WTC11 (cell line): ENCODE measurements at places on chromosomes 12 and 14.

GRCh38 chr12:115096588-115097397 is 412.8 kb upstream of the TBX3 start:
- DNase-seq: no peak

GRCh38 chr14:105123064-105123665 is 45.4 kb downstream of the JAG2 start:
- no peak for DNase-seq

GRCh38 chr14:25048170-25049016 is 1.6 kb downstream of the STXBP6 start:
- no peak for DNase-seq

GRCh38 chr12:128365651-128366231 is 98.8 kb downstream of the TMEM132C start:
- DNase-seq: no peak

GRCh38 chr12:124241776-124242528 is 52.9 kb upstream of the RFLNA start:
- DNase-seq: no peak

GRCh38 chr14:54025661-54026060 is 69.0 kb upstream of the BMP4 start:
- peak; percentile 12 for DNase-seq

DNA sequence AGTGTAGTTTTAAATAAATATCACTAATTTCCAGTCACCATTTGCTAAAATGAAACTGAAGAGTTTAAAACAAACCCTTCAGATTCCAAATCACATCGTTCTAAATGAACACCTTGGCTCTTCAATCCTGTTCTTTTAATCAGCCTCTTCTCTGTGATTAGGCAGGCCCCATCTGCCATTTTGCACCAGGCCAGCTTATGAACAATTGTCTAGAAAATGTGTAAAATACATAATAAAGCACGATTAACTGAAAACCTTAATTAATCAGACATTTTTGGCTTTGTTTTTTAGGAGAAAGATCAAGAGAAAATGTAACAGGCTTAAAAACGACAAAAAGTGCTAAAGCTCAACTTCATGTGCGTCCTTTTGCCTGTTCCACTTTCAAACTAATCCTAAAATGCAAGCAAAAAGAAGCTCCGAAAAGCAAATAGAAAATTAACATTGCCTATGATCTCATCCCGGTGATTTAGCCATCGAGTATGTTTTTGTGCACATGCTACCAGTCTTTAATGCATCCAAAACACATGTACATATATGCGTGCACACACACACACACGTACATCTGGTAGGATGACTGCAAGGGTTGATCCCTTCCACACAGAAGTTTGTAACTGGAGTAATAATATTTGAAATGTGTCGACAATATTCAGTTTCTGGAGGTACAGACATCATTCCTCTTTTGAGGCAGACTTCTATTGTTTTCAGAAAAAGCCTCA is 288.6 kb downstream of the FOXN3 start:
- no peak for DNase-seq

DNA sequence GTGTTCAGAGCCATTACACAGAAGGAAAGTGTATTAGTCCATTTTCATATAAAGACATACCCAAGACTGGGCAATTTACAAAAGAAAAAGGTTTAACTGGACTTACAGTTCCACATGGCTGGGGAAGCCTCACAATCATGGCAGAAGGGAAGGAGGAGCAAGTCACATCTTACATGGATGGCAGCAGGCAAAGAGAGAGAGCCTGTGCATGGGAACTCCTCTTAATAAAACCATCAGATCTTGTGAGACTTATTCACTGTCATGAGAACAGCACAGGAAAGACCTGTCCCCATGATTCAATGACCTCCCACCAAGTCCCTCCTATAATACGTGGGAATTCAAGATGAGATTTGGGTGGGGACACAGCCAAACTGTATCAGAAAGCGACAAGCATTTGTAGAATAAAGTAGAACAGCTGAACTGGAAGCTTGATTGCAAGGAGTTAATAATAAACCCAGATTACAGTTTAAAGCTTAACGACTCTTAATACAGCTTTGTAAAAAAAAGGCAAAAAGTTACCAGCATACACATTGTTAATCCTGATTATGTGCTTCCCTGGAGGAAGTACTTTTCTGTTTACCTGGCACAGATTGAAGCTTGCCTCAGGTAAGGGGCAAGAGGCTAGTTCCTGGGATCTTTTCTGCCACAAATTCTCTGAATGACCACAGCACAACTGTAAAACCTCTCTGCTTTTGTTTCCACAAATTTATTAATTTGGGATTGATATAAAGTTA is 18.1 kb upstream of the STON2 start:
- no peak for DNase-seq

DNA sequence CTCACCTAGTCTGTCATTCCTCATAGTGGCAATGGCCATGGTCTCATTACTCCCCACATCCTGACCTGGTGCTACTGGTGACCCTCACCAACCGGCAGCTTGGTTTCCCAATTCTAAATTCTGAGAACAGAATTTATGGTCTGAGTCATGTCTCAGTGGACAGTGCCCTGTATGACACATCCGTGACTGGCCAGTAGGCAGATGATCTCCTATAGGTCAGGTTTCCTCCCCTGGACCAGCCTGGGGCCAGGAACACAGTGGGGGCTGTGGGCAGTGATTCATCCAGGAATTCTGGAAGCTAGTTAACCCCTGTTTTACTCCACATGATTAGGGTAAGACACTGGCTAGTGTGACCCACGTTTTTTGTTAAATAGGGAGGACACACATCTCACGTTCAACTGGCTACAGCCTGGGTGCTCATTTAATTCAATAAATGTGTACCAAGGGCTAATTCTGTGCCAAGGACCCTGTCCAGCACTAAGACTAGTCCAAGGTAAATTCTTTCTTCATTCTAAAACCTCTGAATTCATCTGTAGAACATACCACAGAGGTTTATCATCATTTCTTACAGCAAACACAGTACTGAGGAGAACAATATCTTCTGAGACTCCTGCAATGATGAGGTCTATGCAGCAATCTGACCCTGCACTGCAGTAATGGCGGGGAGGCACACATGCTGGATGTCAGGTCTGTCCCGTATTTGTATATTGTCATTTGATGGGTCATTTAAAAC is 249.6 kb upstream of the TBX3 start:
- no peak for DNase-seq

GRCh38 chr12:22121224-22121623 is 75.2 kb downstream of the CMAS start:
- peak; percentile 75 for DNase-seq

- DNase-seq: peak; percentile 86
Observed at GRCh38 chr12:54216797-54217661, 28.2 kb upstream of the SMUG1 start.

DNA sequence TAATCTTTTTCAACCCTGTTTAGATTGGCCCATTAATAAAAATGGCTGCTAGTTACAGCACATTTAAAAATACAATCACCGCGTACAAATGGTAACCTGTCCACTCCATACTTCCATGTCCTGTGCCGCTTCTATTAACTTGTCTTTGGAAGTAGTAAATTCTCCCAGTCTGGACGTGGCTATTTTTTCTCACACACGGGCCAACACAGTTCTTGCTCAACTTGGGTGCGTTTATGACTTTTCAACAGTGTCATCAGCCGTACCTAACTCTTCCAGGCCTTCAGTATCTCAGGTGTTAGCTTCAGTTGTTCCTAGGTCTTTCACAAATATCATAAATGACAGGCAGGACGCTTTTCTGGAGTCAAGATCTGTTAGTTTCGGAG is 475 bp upstream of the PCNX1 start:
- DNase-seq: no peak

DNA sequence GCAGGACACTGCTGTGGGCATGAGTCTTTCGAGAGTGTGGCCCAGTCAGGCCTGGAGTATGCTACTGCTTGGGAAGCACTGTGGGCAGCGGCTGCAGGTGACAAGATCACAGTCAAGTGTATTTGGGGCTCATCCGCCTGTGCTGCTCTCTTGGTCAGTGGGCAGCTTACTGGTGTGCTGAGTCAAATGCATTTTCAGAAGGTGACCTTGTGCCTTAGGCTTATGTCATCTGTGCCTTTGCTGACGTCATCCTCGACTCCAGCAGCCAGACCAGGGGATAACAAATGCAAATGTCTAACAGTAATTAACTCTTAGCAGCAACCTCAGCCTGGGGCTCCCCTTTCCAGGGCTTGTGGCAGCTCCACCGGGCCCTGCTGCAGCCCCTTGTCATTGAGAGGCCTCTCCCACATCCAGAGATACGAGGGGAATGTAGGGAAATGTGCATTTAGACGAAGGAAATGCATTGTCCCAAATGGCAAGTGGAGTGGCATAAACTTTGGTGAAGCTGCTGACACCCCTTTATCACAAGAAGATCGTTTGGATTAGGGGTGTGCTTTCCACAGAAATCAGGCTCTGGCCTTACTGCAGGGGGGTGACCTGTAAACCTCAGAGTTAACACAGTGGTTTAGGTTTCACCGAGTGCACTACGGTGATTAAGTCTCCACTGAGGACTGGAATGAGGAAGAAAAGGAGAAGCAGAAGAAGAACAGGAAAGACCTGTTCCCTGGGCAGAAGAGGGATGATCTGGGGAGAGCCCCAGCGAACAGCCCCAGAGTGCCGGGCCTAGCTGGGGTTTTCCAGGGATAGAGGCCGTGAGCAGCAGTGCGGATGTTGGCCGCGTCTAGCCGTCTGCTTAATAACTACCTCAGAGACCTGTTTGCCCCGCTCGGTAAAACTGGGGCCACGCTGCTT is 39.7 kb downstream of the PSMA6 start:
- DNase-seq: no peak

DNA sequence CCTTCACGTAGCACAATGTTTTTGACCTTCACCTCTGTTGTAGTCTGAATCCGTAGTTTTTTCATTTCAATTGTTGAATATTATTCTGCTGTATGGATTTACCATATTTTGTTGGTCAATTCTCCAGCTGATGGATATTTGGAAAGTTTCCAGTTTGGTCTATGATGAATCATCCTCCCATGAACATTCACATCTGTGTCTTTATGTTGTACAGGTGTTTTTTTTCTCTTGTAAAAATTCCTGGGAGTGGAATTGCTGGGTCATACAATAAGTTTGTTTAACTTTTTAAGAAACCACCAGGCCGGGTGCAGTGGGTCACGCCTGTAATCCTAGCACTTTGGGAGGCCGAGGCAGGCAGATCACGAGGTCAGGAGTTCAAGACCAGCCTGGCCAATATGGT is 36.7 kb upstream of the GNG2 start:
- no peak for DNase-seq

- DNase-seq: no peak
Observed at GRCh38 chr12:21340403-21340802, 5.7 kb upstream of the SLCO1A2 start.

DNA sequence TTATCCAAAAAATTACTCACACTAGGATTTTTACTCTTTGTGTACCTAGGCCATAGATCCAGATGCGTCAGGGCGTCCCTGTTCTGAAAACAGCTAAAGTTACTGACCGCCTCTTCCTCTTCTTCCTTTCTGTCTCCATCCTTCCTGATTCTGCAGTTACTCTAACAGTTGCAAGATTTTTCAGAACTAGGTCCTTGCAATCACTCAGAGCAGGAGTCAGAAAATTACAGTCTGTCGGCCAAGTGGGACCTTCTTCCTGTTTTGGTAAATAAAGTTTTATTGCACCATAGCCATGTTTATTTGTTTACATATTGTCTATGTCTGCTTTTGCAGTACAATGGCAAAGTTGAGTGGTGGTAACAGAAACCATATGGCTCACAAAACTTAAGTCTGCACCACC is 25.6 kb upstream of the FGF6 start:
- no peak for DNase-seq

- no peak for DNase-seq
Observed at GRCh38 chr14:62778852-62779251, 266.4 kb downstream of the KCNH5 start.

- DNase-seq: no peak
Observed at GRCh38 chr12:64747695-64748094, 11.5 kb downstream of the GNS start.

- DNase-seq: no peak
Observed at GRCh38 chr12:54984658-54985376, at the start of gene TESPA1. TESPA1 (minus strand) TSS chr12:54984762; CDS start chr12:54974562, 10,200 bp downstream.

GRCh38 chr14:26791117-26791806 is 193.4 kb upstream of the NOVA1 start:
- DNase-seq: no peak

GRCh38 chr12:57844709-57845477 is 1.6 kb downstream of the CTDSP2 start:
- DNase-seq: peak; percentile 69

- DNase-seq: no peak
Observed at GRCh38 chr14:92384461-92385133, 61.6 kb downstream of the SLC24A4 start.

DNA sequence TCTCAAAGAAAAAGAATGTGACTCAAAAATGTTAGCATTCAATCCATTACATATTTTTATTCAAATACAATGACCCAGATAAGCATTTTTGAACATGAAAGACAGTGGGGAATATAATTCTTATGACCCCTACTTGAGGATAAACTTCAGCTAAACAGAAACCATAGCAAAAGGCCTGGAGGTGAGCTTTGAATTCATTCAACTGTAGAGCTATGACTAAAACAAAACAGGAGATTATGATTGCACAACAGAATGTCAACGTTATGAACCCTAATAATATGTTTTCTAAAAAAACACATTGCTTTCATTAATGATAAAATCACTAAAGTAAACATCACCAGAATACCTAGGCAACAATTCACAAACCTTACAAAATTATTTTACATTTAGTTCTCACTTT is 27.8 kb downstream of the EFCAB11 start:
- DNase-seq: no peak

GRCh38 chr14:101477648-101478047 is 83.6 kb upstream of the DIO3 start:
- no peak for DNase-seq

- no peak for DNase-seq
Observed at GRCh38 chr12:87086118-87086891, 830.1 kb upstream of the MGAT4C start.

DNA sequence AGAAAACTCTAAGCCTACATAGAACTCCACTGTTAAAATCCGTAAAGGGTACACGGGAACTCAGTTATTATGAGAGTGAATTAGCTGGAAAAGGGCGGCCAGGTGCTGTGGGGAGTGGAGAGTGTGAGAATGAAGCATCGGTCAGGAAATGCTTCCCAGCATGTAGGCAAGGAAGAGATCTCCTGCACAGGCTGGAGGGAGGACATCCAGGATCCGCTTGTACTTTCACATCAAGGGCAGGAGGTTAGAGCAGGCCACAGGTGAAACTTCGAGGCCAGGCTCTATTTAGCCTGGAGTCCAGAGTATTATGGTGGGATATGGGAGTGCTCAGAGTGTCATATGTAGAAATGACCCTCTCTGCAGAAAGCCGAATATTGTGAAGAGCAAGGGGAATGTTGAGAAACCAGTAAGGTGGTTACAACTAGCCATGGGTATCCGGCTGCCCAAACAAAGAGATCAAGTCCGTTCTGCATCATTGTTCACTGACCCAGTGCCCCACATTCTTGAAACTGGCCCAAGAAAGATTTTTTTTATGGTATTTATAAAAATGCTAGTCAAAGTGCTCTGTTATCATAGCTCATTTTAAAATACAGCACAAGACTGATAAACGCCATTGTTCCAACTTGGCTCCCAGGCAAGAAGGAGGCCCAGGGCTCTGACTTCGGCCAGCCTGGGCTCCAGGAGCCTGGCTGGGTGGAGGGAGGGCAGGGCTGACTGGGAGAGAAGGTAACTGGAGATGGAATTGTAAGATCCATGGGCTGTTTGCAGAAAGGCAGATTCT is 79.4 kb upstream of the HIF1A start:
- DNase-seq: no peak
